ENCODE measurements at places on chromosomes 7 and 10.

- DNase-seq = no peak
Measured at GRCh38 chr10:91238191-91238590, 17.7 kb downstream of the PCGF5 start.

DNA sequence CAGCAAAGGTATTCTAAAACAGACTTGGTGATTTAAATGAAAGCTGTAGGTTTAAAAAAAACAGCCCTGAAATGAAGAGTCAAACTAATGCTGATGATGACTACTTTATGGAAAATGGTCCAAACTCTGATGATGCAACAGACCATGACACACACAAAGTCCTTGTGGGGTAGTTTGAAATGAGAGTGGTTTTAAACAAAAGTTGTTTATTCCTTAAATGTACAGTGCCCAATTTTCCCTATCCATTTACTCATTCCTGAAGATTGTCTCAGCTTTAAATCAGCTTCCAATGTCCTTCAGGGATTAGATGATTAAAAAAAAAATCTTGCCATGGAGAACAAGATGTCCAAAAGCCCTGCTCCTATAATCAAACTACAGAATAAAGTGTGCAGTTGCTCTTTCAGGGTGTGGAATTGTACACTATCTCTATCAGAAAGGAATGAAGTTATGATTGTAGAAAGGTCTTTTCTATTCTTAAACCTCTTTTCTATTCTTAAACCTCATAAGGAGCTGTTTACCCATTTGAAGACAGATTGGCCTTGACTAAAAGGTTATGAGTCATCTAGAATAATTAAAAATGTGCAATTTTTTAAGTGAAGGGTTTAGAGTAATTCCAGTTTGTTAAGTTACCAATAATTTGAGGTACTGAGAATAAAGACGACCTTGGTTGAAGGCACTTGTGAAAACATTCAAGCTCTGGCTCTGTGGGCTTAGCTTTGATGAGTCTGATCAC, 70.2 kb upstream of the ITGA8 start:
- DNase-seq = no peak

DNA sequence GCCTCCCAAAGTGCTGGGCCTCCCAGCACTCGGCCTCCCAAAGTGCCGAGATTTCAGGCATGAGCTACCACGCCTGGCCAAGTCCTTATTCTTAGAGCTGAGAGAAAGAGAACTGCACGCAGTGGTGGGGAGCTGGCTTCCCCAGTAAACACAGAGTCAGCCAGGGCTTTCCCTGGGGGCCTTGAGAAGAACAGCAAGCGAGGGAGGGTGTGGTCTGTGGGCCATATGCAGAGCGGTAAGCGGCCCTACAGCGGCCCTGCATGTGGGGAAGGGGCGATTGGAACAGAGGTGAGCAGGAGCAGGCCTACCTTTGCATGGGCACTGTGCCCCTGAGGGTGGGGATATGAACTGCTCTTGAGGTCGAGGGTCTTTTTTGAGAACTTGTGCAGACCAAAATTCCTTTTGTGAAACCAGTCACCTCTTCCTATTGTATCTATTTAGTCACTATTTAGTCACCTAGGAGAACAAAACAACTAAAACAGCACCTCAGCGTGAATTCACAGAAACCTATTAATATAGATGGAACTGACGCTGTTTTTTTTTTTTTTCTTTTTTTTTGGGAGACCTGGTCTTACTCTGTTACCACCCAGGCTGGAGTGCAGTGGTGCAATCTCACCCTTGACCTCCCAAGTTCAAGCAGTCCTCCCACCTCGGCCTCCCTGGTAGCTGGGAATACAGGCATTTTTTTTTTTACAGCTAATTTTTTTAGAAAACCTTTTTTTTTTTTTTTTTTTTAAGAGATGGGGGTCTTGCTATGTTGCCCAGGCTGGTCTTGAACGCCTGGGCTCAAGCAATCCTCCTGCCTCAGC, 36.9 kb upstream of the SH2D4B start:
- DNase-seq = no peak

- DNase-seq = no peak
Measured at GRCh38 chr10:8617792-8618191, 563.3 kb downstream of the GATA3 start.

- DNase-seq = no peak
Measured at GRCh38 chr10:514137-514671, 175.3 kb downstream of the DIP2C start.
